Mucosa of descending colon (tissue), 3 donors: ENCODE measurements at places on chromosomes 1 and 21.
A peak's percentile ranks its signal among the peaks of the same experiment; 100 is the strongest.

- DNase-seq, result no peak
These were observed 58.1 kb downstream of the PRKCZ start for GRCh38 chr1:2108213-2108876.

DNA sequence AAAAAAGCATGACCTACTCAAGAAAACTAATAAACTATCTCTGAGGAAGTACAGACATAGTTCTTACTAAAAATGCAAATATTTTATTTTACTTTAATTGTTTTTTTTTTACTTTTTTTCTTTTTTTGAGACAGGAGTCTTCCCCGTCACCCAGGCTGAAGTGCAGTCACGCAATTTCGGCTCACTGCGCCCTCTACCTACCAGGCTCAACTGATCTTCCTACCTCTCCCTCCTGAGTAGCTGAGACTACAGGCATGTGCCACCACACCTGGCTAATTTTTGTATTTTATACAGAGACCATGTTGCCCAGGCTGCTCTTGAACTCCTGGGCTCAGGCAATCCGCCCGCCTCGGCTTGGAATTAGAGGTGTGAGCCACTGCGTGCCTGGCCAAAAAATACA lies 1263.1 kb downstream of the KCNT2 start:
- peak; percentile 16 for DNase-seq

DNA sequence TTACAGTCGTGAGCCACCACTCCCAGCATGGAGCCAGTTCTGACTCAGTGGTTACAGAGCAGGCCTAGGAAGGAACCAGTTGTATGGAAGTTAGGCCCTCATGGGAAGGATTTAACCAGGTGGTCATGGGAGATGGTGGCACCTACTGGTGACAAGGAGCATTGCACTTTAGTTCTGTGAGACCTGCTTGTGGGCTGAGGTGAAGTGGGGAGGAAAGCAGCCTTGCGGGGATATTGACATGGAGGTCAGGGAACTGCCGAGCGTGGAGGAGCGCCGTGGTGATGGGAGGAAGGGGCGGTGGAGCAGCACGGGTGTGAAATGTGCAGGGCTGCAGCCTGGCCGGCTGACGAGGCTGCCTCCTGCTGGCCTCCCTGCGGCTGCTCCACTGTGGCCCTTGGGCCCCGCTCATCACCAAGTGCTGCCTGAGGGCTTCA lies 100.4 kb downstream of the GALNT2 start:
- DNase-seq, result no peak

- DNase-seq, result no peak
These were observed 18.1 kb upstream of the PGD start for GRCh38 chr1:10380594-10381275.

- DNase-seq, result no peak
These were observed 16.1 kb upstream of the PTPN14 start for GRCh38 chr1:214567481-214567980.

- DNase-seq, result no peak
These were observed 22.5 kb upstream of the MORC3 start for GRCh38 chr21:36297406-36297937.

- no peak for DNase-seq
These were observed 237.1 kb upstream of the PLD5 start for GRCh38 chr1:242761556-242761955.

DNA sequence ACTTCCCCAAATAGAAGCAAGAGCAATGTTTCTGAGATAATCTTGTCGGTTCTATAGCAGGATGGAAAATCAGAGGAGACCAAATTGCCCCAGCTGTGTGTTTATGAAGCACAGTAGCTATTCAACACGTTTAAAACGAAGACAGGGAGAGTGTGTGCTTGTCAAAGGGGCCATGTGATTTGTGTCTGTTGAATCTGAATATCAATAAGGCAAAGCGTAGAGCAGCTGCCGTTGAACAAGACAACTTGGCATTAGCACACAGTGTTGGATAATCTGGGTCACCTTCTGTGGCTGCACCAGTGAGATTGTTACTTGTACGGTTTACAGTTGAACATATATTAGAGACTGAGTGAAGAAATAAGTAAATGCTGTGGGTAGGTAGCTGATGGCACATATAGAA lies 1.0 kb downstream of the CRB1 start:
- DNase-seq, result no peak

GRCh38 chr1:205456868-205457745 lies 1.3 kb upstream of the BLACAT1 start:
- peak; percentile 46 for DNase-seq

DNA sequence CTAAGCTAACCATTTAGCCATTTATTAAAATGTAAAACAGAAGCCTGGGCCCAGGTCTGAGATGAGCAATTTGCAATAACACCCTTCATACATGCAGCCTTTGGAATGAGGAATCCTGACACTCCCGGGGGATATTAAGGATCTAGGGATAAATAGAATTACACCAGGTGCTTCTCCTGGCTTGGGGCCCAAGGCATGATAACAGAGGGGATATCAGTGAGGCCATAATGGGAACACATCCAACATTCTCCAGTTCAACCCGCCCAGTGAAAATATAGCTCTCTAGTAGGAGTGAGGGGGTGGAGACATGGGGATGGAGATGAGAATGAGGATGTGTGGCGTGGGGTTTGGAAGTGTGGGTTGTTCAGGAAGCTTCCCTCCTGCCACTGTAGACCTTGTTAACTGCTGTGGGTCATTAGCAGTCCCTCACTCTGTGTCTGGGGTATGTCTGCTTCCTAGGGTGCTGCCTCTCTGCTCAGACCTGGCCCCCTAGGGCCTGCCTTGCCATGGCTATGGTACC lies 57.9 kb upstream of the KANK4 start:
- DNase-seq, result no peak

DNA sequence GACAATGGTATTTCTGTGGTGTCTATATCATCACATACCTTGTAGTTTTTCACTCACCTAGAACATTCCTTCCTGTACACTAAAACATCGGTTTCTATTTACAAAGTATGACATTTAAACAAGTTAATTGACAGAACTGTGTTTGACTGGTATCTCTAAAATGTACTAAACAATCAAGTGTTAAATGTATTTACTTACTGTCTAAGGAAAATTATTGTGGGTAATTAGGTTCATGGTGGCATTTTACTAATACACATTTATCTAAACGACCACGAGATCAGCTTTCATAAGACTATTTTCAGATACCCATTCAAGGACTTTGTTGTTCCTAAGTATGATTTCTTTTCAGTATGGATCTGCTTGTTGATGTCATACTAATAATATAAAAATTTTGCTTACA lies 115.2 kb downstream of the ADGRL2 start:
- no peak for DNase-seq

DNA sequence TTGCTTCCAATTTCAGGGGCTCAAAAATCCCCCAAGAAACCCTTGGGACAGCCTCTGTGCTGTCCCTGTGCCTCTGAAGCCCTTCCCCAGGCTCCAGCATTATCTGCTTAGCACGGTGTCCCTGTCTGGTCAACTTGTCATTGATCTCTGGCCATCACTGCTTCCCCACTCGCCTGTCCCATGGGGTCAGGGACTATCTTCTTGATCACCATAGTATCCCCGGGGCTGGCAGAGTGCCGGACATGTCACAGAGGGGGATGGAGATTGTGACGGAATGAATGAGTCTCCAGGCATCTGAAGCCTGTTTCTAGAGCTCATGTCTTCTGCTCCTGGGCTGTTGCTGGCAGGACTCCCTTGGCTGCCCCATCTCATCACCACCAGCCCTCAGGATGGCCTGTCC lies 99.4 kb upstream of the VAMP3 start:
- DNase-seq, result no peak

GRCh38 chr1:183019860-183020259 lies 3.4 kb upstream of the LAMC1 start:
- no peak for DNase-seq

DNA sequence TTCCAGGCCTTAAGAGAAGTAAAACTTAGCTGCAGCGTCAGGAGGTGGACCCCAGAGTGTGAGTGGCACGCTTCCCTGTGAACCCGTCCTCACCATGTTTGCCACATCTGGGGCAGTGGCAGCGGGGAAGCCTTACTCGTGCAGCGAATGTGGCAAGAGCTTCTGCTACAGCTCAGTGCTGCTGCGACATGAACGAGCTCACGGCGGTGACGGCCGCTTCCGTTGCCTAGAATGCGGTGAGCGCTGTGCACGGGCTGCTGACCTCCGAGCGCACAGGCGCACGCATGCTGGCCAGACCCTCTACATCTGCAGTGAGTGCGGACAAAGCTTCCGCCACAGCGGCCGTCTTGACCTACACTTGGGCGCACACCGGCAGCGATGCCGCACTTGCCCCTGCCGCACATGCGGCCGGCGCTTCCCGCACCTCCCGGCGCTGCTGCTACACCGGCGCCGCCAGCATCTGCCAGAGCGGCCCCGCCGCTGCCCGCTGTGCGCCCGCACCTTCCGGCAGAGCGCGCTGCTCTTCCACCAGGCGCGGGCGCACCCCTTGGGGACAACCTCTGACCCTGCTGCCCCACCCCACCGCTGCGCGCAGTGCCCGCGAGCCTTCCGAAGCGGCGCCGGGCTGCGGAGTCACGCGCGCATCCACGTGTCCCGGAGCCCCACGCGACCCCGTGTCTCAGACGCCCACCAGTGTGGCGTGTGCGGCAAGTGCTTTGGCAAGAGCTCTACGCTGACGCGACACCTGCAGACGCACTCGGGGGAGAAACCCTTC lies 9.3 kb downstream of the ZNF672 start:
- DNase-seq, result no peak

GRCh38 chr1:200081151-200081968 lies 53.9 kb downstream of the NR5A2 start:
- no peak for DNase-seq

DNA sequence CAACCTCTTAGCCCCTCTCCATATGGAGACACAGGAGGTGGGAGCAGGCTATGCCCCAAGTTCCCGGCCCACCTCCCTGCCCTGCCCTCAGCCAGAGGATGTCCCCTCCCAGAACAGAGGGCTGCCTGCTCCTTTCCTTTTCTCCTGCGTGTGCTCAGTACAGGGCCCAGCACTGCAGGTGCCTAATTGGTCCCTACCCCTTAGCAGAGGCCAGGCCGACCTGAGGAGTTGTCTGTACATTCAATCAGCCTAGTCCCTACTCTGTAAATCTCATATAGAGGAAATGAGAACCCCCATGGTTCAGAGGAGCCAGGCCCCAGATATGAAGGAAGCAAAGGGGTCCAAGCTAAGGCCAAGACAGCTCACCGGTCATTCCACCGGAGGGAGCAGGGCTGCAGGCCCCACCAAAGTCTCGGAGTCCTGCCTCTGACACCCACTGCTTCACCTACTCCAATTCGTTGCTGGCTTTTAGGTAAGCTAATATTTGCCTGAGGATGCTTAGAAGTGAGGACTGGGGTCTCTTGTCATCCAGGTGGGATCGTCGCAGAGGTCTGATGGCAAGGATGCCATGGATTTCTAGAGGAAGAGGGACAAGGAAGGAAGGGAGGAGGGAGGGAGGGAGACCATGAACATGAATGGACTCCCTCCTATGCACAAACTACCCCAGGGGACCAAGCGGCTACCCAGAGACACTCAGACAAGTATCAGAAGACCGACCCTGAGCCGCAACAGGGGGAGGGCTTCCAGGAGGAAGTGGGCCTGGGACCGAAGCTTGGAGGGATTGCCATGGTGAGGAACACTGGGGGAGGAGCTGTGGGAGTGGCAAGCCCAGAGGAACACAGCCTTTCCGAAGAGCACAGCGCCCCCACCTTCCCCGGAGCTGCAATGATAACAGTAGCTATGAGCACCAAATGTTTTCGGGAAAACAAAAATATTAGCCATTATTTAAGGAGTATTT lies 30.4 kb upstream of the FOXO6 start:
- no peak for DNase-seq

DNA sequence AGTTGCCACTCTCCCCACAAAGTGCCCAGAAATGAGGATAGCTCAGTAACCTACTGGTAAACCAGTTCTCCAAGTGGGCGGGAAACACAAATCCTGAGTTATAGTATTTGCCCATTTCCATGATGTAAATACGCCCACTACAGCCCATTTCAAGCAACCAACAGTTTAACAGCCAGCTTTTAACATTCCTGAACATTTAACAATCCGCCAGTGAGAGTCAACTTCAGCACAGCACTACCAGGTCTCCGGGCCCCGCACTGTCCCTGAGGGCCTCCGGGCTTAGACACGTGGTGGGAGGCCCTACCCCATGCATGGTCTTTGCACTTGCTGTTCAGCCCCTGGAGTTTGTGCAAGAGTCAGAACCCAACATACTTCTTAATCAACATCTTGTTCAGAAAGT lies 132.0 kb upstream of the CTTNBP2NL start:
- no peak for DNase-seq

DNA sequence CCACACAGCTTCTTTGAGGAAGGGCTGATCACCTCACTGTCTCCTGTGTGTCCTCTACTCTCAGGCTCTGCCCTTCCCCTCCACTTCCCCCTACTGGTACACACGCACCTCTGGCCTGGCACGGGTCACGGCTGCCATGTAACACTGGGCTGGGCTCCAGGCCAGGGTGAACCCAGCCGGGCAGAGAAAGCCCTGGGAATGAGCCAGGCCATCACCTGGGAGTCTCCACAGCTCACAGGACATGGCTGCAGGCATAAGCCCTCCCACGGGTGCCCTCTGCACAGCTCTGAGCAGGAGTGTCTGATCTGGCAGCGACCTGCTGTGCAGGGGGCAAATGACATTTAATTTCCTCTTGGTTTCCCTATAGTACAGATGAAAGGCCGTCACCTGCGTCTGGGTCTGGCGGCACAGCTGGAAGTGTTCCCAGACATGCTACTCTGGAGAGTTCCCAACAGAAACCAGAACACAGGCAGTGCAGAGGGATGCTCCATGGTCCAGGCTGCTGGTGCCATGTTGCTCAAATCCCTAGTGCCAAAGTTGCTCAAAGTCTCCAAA lies 61.2 kb downstream of the ERI3 start:
- peak; percentile 73 for DNase-seq

DNA sequence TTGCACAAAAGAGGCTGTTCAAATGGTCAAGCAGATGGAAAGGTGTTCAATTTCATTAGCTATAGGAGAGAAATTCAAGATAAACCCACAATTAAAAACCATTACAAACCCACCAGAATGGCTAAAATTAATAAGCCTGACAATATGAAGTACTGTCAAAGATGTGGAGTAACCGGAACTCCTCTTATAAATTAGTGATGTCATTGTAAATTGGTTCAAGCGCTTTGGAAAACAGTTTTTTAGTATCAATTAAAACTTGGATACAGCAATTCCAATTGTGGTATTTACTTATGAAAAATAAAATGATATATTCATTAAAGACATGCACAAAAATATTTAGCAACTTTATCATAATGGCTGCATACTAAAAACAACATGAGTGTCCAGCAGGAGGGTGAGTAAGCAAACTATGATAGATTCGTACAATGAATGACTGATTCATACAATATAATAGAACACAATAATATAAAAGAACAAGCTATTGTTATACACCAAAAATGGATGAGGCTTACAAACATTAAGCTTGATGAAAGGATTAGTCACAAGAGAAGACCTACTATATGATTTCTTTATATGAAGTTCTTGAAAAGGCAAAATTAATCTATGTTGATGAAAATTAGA lies 38.4 kb upstream of the FGGY start:
- DNase-seq, result no peak

GRCh38 chr1:62849031-62849430 lies 65.1 kb downstream of the ATG4C start:
- no peak for DNase-seq

DNA sequence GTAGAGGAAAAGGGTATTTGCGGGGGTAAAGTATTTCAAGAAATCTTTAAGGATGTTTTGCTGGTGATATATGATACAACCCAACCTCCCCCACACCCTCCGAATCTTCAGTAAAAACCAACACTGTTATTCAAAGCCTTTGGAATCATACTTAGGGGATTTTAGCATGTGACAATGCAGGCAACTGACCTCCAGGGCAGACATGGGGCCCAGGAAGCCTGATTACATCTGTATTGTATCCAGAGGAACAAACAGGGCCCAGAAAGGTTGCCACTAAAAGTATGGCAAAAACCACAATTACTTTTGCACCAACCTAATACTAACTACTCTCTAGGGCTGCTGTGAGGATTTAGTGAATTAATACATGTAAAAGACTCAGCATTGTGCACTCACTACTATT lies 43.9 kb upstream of the CNN3 start:
- no peak for DNase-seq
